ENCODE measurements at places on chromosomes 3 and 15.

DNA sequence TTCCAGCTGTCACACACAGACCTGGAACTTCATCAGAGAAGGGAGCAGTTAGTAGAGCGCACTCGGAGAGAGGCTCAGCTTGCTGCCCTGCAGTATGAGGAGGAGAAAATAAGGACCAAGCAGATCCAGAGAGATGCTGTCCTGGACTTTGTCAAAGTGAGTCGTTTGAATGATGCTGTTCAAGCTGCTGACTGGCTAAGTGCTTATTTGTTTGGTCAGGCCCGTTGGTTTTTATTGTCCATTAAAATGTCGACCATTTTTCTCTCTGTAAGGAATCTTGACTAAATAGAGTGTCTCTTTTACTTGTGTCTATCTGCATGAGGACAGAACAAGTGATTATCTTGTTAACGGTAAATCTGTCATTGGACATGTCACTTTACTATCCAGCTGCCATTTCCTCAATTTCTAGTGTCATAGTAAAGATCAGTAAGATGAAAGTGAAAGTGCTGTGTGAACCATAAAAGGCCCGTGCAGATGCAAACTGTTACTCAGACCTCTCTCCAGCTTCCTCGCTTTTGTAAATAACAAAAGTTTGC lies 56.9 kb downstream of the LRCH3 start:
- DNase-seq, result no peak

GRCh38 chr15:50886611-50887345 lies 21.7 kb upstream of the AP4E1 start:
- no peak for DNase-seq

GRCh38 chr3:142614059-142614626 lies 17.9 kb downstream of the PLS1 start:
- DNase-seq, result no peak

- DNase-seq, result no peak
Measured at GRCh38 chr15:50238255-50238654, 27.3 kb downstream of the HDC start.

DNA sequence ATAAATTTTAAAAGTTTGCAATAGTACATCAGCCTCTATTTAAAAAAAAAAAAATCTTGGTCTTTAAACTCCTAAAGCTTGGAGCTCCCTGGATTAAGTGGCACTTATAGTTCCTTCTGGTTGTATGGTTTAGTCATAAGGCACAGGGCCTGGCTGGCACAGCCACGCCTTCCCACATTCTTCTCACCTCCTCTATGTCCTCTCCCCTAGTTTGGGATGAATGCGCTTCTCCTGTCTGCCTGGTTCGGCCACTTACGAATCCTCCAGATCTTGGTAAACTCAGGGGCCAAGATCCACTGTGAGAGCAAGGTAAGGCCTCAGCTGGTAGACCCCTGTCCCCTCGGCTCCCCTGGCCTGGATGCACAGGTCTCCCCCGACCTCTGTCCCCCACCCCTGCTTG lies 10.0 kb downstream of the ANKDD1A start:
- DNase-seq, result no peak

DNA sequence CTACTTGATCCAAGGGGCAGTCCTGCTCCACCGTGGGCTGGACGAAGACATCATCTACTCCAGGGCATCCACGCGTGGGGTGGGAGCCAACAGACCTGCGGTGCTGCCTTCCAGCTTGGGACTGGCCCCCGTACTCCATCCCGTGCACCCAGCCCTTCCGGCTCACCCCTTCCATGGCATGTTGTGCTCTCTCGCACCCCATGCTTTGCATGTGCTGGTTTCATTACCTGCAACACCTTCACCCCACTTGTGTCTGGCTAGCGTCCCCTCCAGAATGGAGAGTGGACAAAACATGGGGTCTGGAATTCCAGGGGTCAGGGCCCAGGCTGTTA lies 30.2 kb downstream of the SEMA7A start:
- DNase-seq, result no peak

DNA sequence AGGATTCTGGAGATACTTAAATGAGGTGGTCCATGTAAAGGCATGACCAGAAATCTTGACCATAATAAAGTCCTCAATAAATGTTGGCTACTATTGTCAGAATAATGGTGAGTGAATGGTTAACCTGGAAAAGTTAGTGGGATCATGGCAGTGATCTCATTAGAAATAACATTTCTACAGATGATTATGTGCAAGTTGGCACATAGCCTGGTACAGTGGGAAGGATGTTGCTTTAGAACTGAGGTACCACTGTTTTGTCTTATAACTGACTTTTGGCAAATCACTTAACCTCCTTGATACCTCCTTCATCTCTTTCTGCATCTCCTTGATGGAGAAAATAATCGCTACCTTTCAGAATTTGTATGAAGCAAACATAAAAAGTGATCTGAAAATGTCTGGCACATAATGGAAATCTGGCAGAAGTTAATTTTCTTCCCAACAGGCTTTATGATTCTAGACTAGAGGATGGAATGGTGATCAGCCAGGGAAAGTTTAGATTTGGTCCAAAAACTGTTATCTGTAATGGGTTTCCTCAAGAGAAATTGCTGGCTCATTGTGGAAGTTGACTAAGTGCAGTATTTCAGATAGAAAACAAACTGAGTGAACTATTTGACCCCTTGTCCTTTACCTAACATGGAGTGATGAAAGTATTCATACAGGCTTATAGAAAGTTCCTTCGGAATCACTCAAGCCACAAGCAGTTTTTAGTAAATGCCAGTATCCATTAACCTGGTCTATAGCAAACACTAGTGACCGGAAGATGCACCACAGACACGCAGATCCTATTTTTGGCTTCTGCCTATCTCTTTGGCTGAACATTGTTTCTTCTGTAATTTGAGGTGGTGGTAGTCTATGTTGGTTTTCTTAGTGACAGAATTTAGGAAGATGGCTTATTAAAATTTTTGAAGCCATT lies 449.6 kb upstream of the TGFBR2 start:
- DNase-seq, result no peak

DNA sequence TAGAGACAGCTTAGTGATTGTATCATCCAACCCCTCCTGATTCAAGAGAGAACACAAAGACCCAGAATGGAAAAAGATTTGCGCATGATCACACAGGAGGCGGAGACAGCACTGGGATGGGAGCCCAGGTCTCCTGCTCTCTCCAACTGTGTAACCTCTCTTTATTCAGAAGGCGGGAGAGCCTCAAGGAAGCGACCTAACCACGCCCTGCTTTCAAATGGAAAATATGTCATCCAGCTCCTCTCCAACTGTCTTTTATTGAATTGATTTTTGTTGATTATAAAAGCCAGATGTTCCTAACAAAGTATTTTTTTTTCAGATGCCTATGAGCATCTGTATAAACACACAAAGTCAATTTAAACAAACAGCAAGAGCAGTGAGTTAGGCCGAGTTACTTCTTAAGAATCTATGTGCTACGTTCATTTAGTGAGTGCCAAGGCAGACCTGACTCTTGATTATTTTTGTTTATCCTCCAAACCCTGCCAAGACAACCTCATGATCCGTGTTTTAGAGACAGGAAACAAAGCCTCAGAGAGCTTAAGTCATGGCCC lies 74.5 kb downstream of the BFSP2 start:
- no peak for DNase-seq

DNA sequence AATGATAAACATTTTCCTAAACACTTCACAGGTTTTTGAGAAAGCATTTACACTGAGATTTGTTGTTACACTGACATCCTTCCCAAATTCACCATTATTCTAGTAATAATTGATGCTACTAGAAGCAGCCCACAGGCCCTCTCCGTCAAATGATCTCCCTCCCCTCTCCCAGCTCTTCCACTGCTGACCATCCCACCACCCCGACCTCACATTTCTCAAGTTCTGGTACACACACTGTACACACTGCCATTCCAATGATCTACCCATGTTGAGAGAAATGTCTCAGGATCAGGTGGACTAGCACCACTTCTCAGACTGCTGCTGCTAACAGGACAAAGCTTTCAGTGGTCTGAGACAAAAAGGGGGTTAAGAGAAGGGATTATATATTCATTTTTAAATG lies 3.5 kb downstream of the TBC1D5 start:
- DNase-seq, result no peak

GRCh38 chr3:127668906-127669305 lies 3.8 kb upstream of the ABTB1 start:
- DNase-seq, result no peak

DNA sequence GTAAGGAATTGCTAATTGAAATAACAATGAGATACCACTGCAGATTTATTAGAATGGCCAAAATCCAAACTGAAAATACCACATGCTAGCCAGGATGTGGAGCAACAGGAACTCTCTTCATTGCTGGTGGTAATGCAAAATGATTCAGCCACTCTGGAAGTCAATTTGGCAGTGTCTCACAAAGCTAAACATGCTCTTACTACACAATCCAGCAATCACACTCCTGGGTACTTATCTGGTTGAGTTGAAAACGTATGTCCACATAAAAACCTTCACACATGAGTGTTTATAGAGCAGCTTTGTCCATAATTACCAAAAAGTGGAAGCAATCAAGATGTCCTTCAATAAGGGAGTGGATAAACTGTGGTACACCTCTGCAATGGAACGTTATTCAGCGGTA lies 113.3 kb downstream of the SMAD6 start:
- DNase-seq, result no peak

GRCh38 chr15:92634671-92635201 lies 20.8 kb downstream of the FAM174B start:
- DNase-seq, result no peak

DNA sequence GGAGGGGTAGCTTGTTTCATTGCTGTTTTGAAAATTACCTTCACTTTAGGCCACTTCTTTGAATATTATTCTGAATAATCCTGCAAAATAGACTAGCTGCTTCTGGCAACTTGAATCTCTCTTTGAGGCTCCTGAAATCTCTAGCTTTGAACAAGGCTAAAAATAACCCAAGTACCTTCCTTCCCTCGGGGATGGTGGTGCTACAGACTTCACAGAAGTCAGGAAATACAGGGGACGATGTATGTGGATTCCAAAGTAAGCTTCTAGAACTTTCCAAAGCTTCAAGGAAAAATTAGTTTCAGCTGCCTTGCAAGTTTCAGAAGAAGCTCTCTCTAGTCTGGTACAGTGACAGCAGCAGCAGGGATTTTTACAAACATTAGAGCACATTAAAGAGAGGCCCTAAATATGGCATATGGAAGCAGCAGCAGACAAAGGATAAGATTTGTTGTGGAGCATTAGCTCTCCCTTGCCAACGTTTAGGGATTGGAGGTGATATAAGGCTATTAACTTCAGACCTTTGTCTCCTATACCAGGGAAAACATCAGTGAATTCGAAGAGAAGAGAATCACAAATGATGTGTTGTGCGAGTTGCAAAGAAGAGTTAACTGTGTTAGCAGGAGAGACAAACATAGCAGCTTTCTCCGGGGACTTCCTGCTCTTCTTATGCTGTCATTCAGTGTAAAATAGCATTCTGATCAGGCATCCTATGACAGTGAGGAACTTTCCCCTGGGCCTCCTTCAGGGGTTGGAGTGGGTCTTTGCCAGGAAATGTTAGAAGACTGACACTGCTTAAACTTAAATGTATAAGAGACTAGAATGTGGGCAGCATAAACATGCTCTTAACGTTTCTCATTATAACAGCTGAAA lies 783.0 kb upstream of the ARPP21 start:
- no peak for DNase-seq

DNA sequence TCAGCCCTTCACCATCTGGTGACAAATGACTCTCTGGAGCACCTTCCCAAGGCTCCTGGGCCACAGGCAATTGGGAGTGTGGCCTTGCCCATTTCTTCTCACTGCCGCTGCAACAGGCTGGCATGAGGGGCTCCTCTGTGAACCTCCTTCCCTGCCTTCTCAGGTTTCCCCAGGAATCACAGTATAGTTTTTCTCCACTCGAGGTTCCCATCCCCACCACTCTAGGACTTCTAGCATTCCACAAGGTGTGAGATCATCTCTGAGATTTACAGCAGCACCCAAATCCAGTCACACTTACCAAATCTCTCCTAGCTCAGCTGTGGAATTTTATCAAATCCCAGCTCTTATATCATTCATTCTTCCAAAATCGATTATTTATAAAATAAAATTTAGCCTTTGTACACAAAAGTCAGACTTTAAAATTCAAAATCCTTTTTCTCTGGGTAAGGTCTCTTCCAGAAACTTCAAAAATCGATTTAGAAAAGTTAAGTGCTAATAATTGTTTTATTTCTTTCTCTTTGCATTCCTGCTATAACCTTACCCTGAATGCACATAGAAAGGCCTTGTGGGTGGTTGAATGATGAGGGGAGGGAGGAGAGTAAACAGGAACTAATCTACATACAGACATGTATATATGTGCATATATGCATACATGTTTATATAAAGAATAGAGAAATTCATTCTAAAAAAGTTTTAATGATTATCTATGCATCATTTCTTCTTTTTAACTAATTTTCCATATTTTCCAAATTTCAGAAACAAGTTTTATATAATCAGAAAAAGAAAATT lies 18.9 kb upstream of the ATP13A4 start:
- DNase-seq, result no peak

GRCh38 chr3:14647976-14648955 lies 3.3 kb upstream of the CCDC174 start:
- DNase-seq, result no peak

GRCh38 chr15:38035701-38036100 lies 101.3 kb downstream of the TMCO5A start:
- DNase-seq, result no peak

- DNase-seq, result no peak
Measured at GRCh38 chr15:73924171-73924921, 1.9 kb upstream of the LOXL1 start.
